COR-L47 (cell line): ENCODE measurements at places on chromosomes 5 and 9.

GRCh38 chr9:128275198-128276007, at the start of gene GOLGA2:
Gene GOLGA2, minus strand, starts transcription at chr9:128276007. Its CDS starts 31 bp downstream, at chr9:128275976.
- no peak for DNase-seq

GRCh38 chr5:125612181-125612721, 811.0 kb upstream of the GRAMD2B start:
- peak; percentile 48 for DNase-seq

DNA sequence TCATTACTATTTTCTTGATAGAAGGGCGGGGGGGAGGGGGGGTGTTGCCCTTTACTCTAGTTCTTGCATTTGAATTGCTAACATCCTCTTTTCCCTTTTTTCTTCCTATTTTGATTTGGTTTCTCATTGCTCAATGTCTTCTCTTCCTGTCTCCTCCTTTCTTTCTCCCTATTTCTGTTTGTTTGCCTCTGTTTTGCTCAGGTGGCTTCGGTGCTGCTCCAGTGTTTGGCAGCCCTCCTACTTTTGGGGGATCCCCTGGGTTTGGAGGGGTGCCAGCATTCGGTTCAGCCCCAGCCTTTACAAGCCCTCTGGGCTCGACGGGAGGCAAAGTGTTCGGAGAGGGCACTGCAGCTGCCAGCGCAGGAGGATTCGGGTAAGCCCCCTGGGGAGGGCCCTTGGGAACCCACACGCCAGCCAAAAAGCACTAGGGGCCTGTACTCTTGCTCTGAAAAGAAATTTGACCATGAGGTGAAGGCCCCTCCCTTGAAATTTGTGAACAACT, 48.3 kb downstream of the FAM78A start:
- DNase-seq: peak; percentile 78

- DNase-seq: no peak
Measured at GRCh38 chr5:123496892-123497291, 15.1 kb upstream of the CSNK1G3 start.

- DNase-seq: peak; percentile 7
Measured at GRCh38 chr9:89969156-89969675, 364.4 kb downstream of the GADD45G start.

DNA sequence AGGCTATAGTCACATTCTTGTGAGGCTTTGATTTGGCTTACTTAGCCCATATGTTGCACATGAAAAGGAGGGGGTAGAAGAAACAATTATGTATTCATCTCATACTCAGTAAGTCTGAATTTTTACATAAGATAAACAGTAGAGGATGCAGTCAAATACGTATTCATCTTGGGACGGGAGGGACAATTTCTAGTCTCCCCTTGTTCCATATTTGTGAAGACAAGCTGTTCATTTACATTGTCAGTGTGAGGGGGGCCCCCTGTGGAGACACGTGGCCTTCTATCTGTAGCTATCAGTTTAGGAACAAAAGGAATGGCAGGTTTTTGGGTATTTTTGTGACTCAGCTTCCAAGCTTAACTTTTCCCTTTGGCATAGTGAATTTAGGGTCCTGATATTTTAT, 49.2 kb upstream of the PPP1R2B start:
- DNase-seq: no peak

- no peak for DNase-seq
Measured at GRCh38 chr5:72123764-72124376, 16.6 kb downstream of the MAP1B start.

GRCh38 chr5:40172721-40173120, 507.0 kb upstream of the PTGER4 start:
- no peak for DNase-seq

- DNase-seq: no peak
Measured at GRCh38 chr5:78518365-78519197, 130.0 kb downstream of the LHFPL2 start.

DNA sequence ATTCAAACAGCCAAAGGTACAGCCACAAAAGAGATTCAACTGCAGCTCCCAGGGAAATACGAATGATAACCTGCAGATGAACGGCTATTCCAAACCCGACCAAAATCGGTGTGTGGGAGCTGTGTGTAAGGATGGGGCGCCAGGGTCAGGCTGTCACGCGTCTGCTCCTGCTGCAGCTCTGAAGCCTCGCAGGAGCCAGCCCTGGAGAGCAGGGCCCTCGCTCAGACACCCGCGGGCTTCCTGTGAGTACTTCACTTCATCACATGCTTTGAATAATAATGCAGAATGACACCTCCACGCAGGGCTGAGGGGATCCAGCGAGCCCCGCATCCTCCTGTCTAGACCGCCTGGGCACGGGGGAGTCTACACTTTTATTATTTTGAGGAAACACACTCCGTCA, 307.5 kb upstream of the IRX2 start:
- no peak for DNase-seq

GRCh38 chr9:93949694-93950449, 5.3 kb downstream of the BARX1 start:
- DNase-seq: no peak

- no peak for DNase-seq
Measured at GRCh38 chr9:93898502-93899426, 56.4 kb downstream of the BARX1 start.
